ENCODE measurements at places on chromosomes 7 and 10.
A peak's percentile ranks its signal among the peaks of the same experiment; 100 is the strongest.

GRCh38 chr7:126378642-126379041 lies 874.1 kb downstream of the GRM8 start:
- no peaks in the 10 kb centered on the region for H3K27me3 ChIP-seq
- no peaks in the 10 kb centered on the region for H3K36me3 ChIP-seq
- DNase-seq, result no peak
- H3K4me1 ChIP-seq, result no peaks in the 10 kb centered on the region
- H3K27ac ChIP-seq, result no peak overlapping the region
- no peak overlapping the region for H3K4me3 ChIP-seq

DNA sequence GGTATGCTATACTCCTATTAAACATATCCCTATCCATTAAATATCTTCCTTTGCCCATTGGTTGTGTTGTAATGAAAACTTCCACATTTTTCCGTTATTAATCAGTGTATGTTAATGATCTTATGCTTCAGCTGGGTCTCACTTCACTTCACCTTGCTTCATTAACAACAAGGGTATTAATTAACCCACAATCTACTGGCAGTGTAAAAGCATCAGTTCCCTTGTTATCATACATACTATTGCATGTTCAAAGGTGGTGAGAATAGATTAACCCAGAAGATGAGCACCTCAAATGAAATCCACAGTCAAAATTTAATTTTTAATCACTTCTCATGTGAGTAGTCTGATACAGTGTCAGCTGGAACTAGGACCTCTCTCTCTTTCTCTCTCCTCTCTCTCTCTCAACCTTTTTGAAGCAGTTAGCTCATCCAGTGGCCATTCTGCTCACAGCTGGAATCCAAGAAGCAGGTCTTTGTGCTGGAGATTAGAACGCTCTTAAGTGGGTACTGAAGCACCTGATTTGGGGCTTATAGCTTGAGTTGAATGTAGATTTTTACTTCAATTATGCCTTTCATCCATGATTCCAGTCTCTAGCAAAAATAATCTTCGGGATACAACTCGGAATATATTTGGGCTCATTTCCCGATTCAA lies 172.3 kb downstream of the RAPGEF5 start:
- no peaks in the 10 kb centered on the region for H3K36me3 ChIP-seq
- no peak overlapping the region for H3K27ac ChIP-seq
- H3K27me3 ChIP-seq, result peaks cover 6% of the 10 kb centered on the region

GRCh38 chr7:18202315-18203045 lies 174.8 kb upstream of the PRPS1L1 start:
- no peak overlapping the region for H3K4me3 ChIP-seq
- H3K36me3 ChIP-seq, result no peaks in the 10 kb centered on the region
- DNase-seq, result no peak
- H3K27me3 ChIP-seq, result no peaks in the 10 kb centered on the region

- no peaks in the 10 kb centered on the region for H3K4me1 ChIP-seq
- no peak for DNase-seq
- H3K27me3 ChIP-seq, result no peaks in the 10 kb centered on the region
- no peak overlapping the region for H3K4me3 ChIP-seq
These were observed 203.3 kb downstream of the BAMBI start for GRCh38 chr10:28880683-28880950.

DNA sequence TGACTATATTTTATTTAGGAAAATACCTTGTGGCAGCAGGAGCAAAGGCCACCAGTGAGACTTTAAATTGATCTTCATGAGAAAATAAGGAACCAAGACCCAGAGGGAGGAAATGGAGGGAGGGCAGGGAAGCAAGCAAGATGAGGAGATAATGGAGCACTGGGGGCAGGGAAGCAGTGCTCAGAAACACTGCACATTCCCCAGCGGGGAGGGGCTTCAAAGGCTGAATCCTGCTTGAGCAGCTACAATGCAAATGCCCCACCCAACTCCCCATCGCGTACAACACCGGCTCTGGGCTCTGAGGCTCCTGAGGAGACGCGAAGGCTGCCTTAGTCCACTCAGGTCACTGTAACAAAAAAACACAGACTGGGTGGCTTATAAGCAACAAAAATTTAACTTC lies 503.8 kb downstream of the GRID1 start:
- H3K27me3 ChIP-seq, result no peaks in the 10 kb centered on the region
- no peak overlapping the region for H3K4me3 ChIP-seq
- no peaks in the 10 kb centered on the region for H3K4me1 ChIP-seq

DNA sequence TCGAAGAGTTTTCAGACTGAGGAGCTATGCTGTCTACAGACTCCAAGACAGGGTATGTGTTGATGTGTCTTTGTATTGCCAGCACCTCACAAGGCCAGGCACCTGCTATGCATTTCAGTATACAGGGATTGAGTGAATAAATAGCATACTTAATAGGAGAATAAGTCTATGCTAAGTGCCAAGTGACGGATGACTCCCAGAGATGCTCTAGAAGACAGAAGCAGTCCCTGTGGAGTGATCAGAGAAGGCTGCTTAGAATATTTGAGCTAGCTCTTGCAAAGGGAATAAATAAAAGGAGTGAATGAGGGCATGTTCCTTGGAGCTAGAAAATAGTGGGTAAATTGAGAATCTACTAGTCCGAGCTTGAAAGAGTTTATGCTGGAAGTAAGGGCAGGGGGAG lies 346.4 kb downstream of the GATA3 start:
- peaks cover 51% of the 10 kb centered on the region for H3K4me1 ChIP-seq
- H3K27me3 ChIP-seq, result no peaks in the 10 kb centered on the region
- DNase-seq, result no peak

GRCh38 chr7:34087892-34088891 lies 182.9 kb downstream of the BMPER start:
- H3K4me1 ChIP-seq, result no peaks in the 10 kb centered on the region
- DNase-seq, result no peak
- no peaks in the 10 kb centered on the region for H3K36me3 ChIP-seq

DNA sequence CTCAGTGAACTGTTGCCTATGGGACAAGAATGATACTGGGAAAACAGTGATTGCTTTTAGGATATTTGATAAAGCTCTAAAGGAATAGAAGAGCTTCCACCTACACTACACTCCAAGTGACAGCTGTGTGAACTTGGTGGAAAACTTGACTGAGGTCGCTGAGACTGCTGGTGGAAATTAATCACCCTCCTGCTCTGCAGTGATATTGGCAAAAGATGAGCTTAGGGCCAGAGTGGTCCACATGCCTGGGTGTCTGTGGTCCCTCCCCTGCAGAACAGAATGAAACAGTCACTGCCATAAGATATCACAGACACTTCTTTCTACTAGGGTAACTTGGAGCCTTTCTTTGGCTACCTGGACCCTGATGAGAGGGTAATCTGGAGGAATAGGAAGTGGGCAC lies 382.1 kb upstream of the GALNT17 start:
- no peak overlapping the region for H3K27ac ChIP-seq
- H3K27me3 ChIP-seq, result no peaks in the 10 kb centered on the region
- no peak for DNase-seq
- no peak overlapping the region for H3K4me3 ChIP-seq
- H3K4me1 ChIP-seq, result no peaks in the 10 kb centered on the region

GRCh38 chr10:97901381-97901780 lies 51.7 kb downstream of the GOLGA7B start:
- no peak overlapping the region for H3K4me3 ChIP-seq
- DNase-seq, result no peak
- no peaks in the 10 kb centered on the region for H3K36me3 ChIP-seq
- no peaks in the 10 kb centered on the region for H3K27me3 ChIP-seq
- H3K27ac ChIP-seq, result no peak overlapping the region

- H3K27me3 ChIP-seq, result peaks cover 3% of the 10 kb centered on the region
- no peaks in the 10 kb centered on the region for H3K36me3 ChIP-seq
- H3K27ac ChIP-seq, result no peak overlapping the region
- no peaks in the 10 kb centered on the region for H3K4me1 ChIP-seq
- no peak overlapping the region for H3K4me3 ChIP-seq
- no peak for DNase-seq
These were observed 51.0 kb upstream of the ELN start for GRCh38 chr7:73976761-73977618.

DNA sequence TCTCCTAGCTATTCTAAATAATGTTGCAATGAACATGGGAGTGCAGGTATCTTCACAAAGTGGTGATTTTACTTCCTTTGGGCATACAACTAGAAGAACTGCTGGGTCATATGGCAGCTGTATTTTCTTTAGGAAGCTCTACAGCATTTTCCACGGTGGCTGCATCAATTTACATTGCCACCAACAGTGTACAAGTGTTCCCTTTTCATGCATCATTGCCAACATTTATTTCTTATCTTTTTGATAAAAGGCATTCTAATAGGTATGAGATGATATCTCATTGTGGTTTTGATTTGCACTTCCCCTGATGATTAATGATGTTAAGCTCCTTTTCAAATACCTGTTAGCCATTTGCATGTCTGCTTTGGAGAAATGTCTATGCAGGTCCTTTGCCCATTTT lies 52.6 kb downstream of the NT5C2 start:
- no peak overlapping the region for H3K4me3 ChIP-seq
- H3K27ac ChIP-seq, result no peak overlapping the region
- no peaks in the 10 kb centered on the region for H3K27me3 ChIP-seq
- no peaks in the 10 kb centered on the region for H3K4me1 ChIP-seq
- no peak for DNase-seq
- H3K36me3 ChIP-seq, result peaks cover 4% of the 10 kb centered on the region

- no peak overlapping the region for H3K27ac ChIP-seq
- no peak overlapping the region for H3K4me3 ChIP-seq
- H3K27me3 ChIP-seq, result no peaks in the 10 kb centered on the region
- no peaks in the 10 kb centered on the region for H3K36me3 ChIP-seq
- no peak for DNase-seq
These were observed 106.8 kb downstream of the SDHAF3 start for GRCh38 chr7:97224316-97224715.

GRCh38 chr7:89681448-89681847 lies 472.8 kb upstream of the STEAP1 start:
- H3K27me3 ChIP-seq, result no peaks in the 10 kb centered on the region
- H3K36me3 ChIP-seq, result no peaks in the 10 kb centered on the region
- no peak for DNase-seq
- H3K4me3 ChIP-seq, result no peak overlapping the region
- no peak overlapping the region for H3K27ac ChIP-seq

- H3K36me3 ChIP-seq, result no peaks in the 10 kb centered on the region
- no peaks in the 10 kb centered on the region for H3K27me3 ChIP-seq
- H3K4me1 ChIP-seq, result peaks cover 87% of the 10 kb centered on the region
- peak overlapping the region; percentile 38 for H3K4me3 ChIP-seq
These were observed 187.1 kb downstream of the FAM107B start for GRCh38 chr10:14587540-14588083.
